ENCODE measurements at places on chromosomes 13 and 19.

DNA sequence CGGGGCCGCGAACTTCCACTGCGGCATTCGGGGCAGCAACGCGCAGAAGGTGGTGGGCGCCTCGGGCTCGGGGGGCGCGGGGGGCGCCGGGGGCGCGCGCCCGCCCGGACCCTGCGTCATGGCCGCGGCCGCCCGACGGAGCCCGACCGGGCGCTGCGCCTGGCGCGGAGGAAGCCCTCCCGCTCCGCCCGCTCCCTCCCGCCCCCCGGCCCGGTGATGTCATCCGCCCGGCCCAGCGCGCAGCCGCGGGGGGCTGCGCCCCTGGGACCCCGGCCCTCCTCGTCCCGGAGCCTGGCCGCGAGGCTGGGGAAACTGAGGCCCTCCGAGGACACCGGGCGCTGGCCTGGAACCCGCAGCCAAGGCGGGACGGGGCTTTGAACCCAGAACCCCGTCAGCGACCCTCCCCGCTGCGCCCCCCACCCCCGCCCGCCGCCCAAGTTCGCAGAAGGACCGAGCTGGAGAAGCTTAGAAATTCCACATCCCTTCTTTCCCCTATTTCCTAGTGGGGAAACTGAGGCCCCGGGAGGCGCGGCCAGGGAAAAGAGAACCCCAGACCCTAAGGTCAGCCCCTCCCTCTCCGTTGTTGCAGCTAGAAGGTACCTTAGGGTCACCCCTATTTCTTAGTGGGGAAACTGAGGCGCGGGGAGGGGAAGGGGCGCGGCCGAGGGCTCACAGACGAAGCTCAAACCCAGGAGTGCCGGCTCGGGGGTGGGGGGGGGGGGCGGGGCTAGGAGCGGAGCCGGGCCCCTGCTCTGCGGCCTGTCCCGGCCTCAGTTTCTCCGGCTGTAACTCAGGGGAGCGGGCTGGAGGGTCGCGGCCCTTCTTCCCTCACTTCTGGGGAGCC lies at the start of gene SHC2:
TSS of gene SHC2 (minus strand) at position 157 of the 844 bp plus-strand sequence. CDS start at position 120, 37 bp downstream.
- no peak for DNase-seq

- DNase-seq, result peak; percentile 89
These were observed 591 bp downstream of the DEDD2 start for GRCh38 chr19:42216653-42217519.

DNA sequence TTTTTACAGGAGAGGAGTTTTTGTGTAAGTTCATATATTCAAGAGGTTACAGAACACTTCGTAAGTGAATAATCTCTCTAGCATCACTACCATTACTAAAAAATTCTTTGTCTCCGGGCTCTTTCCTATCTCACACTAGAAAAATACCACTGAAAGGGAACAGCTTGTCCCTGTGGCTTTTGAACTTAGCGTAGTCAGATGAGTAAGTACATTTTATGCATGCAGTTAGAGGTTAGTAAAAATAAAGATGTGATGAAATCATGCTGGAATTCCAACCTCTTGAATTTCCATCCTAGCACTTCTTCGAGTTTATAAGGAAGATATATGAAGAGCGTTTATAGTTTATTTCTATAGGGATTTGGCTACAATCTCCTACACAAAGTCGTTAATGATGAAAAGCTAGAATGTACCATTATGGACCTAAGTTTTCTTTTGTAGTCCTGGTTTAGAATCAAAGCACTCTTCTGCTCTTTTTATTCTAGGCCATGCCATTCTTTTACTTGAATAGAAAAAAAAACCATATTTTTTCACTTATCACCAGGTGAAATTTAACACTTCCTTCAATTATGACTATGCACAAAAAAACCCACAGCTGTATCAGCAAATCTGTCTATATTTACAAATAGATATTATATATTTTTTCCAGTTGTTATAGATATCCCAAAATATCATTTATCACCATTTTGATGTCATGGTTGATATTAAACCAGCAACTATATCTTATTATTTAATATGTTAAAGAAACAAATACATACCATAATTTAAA lies 139.9 kb upstream of the PCDH9 start:
- peak; percentile 47 for DNase-seq

- DNase-seq, result no peak
These were observed 4.2 kb downstream of the MED16 start for GRCh38 chr19:888581-889385.

- DNase-seq, result peak; percentile 21
These were observed 13.9 kb upstream of the HS6ST3 start for GRCh38 chr13:96075953-96076543.

- no peak for DNase-seq
These were observed 11.2 kb upstream of the PTPRS start for GRCh38 chr19:5351731-5352228.

DNA sequence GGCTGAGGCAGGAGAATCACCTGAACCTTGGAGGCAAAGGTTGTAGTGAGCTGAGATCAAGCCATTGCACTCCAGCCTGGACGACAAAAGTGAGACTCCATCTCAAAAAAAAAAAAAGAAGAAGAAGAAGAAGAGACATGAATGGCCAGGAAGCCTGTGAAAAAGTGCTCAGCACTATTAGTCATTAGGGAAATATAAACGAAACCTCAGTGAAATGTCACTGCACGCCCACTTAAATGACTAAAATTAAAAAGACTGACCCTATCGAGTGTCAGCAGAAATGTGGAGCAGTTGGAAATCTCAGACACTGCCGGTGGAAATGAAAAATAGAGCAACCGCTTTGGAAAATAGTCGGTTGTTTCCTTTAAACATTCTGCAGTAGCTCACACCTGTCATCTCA lies 5.5 kb upstream of the TYROBP start:
- no peak for DNase-seq

DNA sequence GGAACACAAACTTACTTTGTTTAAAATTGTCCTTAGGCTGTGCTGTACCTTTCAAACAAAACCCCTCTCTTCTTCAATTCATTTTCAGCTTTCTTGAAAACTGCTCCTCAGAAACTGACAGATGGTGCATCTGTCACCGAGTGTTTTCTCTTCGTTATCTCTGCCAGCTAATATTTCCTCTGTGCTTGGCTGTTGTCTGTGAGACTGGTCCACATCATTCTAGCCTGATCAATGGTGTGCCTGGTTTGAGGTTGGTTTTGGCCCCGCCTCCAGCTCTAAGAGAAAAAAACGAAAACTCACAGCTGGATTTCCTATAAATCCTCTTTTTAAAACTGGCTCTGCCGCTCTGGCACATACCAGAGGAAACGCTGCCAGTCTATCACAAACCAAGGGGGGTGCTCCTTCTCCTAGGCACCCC lies 79.7 kb downstream of the STARD13 start:
- DNase-seq, result no peak

DNA sequence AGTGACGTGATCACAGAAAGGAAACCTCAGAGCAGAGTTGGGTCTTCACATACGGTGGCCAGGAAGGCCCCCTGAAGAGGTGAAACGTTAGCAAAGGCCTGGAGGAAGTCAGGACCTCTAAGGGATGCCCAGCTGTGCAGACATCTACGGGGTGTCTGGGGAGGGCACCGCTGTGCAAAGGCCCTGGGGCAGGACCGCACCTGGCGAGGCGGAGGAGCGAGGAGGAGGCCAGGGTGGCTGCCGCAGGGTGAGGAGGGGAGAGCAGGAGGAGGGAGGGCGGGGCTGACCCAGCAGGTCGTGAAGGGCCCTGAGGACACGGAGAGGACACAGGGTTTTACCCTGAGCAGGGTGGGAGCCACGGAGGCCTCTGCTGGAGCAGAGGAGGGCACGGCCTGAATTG lies 11.8 kb upstream of the MADCAM1 start:
- no peak for DNase-seq

- no peak for DNase-seq
These were observed 6.8 kb downstream of the CSNK1G2 start for GRCh38 chr19:1947651-1948209.

DNA sequence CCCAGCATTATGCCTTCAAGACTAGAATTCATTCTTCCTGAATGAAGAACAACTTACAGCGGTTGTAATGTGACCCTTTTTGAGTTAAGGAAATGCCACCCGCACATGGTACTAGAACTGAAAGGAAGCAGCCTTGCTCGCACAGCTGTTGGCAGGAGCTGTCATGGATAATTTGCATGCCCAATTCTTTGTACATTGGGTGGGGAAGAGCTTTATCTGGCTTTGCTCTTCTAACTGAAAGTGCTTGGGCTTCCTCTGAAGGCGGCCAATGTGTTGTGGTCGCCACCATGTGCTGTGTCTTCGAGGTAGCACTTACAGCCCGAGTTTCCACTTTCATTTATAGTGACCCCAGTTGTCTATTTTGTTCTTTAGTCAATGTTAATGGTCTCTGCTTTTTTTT lies 3.4 kb downstream of the CCNE1 start:
- no peak for DNase-seq

DNA sequence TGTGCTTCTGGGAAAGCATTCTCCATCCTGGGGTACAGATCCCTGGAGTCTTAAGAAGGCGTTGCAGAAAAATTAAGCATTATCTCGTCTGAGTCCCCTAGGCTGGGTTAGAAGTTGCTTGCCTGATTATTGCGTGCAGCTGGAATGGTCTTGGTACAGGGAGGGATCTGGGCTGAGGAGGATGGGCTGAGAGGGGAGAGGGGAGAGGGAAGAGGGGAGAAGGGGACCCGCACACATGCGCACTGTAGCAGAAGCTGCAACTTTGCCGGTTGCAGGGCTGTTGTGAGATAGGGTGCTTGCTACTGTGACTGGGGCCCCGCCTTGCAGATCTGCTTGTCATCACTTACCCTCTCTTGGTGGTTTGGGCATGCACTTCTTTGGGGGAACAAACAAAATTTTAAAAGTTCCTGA lies 316.8 kb downstream of the DLEU7 start:
- no peak for DNase-seq

GRCh38 chr13:99388334-99388923 lies 81.2 kb upstream of the GPR183 start:
- no peak for DNase-seq

DNA sequence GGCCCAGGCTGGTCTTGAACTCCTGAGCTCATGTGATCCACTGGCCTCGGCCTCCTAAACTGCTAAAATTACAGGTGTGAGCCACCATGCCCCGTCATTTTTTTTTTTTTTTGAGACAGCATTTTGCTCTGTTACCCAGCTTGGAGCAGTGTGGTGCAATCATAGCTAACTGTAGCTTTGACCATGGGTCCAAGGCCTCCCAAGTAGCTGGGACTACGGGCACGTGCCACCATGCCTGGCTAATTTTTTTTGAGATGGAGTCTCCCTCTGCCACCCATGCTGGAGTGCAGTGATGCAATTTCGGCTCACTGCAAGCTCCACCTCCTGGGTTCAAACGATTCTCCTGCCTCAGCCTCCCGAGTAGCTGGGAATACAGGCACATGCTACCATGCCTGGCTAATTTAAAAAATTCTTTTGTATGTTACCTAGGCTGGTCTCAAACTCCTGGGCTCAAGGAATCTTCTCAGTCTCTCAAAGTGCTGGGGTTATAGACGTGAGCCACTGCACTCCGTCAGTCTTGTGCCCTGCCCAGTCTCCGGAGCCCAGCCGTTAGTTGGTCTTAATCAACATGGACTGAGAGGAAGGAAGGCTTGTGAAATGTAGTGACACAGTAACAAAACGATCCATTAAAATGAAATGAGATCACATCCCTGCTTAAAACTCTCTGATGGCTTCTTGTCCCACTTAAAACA lies 1.4 kb upstream of the LRG1 start:
- no peak for DNase-seq

GRCh38 chr13:53142306-53142705 lies 113.7 kb downstream of the OLFM4 start:
- no peak for DNase-seq

- no peak for DNase-seq
These were observed 383.6 kb downstream of the UQCRFS1 start for GRCh38 chr19:28829359-28829758.

DNA sequence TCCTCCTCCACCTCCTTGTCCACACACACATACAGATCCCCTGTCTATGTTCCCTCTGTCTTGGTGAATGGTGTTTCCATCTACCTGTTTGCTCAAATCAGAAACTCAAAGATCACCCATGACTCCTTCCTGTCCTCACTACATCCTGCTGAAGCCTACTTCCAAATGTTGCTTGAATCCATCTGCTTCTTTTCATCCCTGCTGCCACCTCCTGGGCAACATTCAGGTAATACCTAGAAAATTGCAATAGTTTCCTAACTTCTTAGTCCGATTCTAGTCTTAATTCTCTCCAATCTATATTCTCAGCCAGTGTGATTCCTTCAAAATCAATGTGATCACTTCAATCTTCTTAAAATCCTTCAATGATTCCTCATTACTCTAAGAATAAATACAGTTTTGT lies 155.5 kb upstream of the STARD13 start:
- peak; percentile 76 for DNase-seq

DNA sequence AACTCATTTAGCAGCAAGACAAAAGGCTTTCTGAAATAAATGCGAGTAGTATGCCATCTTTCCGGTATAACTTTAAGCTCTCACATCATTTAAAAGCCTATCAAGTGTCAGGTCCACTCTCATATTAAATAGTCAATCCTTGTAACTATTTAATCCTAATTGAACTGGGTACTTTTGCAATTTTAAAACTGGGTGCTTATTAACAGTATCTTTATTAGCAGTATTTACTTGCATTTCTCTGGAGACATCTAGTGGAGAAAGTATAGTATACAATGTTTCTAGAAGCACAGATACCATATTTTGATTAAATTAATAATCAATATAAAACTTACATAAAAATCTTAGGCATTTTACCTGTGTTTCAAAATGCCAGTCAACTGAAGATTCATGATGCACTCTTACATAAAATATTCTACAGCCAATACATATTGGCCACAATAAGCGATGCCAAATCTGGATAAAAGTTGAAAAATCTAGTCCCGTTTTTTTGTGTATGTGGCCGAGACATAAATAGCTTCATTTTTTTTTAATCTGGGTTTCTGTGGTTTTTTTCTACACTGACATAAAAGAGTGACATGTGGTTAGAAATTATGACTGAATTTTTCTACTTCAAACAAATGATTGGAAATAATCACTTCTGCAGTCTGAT lies 4.3 kb upstream of the POSTN start:
- DNase-seq, result no peak

- no peak for DNase-seq
These were observed 6.3 kb upstream of the WTIP start for GRCh38 chr19:34475026-34475974.

DNA sequence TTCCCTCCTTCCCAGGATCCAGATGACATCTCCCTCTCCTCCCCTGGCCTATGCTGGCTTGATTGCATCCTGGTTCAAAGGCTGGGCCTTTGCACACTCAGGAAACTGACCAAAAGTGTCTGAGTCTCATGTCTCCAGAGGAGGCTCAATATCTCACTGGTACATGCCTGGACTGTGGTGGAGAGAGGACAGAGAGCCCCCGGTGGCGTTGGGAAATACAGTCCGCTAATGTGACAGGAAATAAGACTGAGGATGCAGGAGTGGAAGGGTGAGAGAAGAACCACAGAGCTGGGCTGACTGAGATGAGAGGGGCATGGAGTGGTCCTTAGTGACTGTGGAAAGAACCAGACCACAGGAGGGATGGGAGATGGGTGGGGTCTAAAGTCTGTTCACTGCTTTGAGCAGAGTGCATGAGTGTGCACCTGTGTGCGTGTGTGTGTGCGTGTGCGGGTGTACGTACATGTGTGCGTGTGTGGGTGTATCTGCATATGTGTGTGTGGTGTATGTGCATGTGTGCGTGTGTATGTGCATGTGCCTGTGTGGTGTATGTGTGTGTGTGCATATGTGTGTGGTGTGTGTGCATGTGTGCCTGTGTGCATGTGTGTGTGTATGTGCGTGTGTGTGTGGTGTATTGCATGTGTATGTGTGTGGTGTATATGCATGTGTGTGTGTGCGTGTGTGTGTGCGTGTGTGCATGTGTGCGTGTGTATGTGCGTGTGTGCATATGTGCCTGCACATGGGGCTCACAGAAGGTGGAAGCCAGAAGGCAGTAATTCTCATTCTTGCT lies 1.9 kb downstream of the SIGLEC5 start:
- no peak for DNase-seq
